CD4-positive, alpha-beta T cell treated with Interleukin-10 for 1 hour (primary cell): ENCODE measurements at places on chromosomes 4 and X.

- DNase-seq, result peak; percentile 69
Measured at GRCh38 chr4:38509551-38509950, 154.4 kb upstream of the KLF3 start.

DNA sequence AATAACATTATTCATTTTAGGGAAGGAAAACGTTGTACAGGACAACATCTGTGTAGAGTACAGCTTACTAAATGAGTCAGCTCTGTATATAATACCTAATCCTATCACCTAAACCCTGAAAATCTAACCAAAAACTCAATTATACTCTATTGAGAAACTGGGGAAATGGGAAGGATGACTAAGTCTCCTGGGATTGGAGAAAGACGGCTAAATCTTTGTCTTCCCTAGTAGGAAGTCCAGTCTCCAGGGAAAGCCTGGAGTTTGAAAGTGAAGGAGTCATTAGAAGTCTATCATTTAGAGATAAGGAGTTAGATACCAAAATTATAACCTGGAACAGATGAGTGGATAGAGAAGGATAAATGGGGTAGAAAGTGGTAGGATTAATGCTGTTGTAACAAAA is 286.5 kb downstream of the STK32B start:
- DNase-seq, result no peak

DNA sequence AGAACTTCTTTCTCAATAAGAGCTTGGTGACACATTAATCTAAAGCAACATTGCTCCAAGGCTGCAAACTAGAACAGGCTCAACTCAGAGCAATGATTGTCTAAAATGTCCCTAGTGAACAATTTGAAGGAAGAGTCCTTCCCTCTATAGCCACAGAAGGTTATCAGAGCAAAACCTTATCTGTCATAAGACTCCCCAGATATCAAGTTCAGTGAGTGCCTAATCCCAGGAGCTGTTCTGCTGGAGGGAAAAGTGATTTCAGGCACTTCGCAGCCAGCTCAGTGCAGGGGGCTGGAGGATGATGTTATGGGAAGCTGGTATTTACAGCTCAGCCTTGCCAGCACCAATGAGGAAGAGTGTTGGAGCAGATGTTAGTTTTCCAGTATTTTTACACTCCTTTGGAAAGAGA is 497.5 kb downstream of the INPP4B start:
- DNase-seq, result no peak

- DNase-seq, result no peak
Measured at GRCh38 chrX:23900220-23900797, 7.4 kb downstream of the APOO start.

- no peak for DNase-seq
Measured at GRCh38 chrX:48894891-48895290, 2.7 kb downstream of the TIMM17B start.

DNA sequence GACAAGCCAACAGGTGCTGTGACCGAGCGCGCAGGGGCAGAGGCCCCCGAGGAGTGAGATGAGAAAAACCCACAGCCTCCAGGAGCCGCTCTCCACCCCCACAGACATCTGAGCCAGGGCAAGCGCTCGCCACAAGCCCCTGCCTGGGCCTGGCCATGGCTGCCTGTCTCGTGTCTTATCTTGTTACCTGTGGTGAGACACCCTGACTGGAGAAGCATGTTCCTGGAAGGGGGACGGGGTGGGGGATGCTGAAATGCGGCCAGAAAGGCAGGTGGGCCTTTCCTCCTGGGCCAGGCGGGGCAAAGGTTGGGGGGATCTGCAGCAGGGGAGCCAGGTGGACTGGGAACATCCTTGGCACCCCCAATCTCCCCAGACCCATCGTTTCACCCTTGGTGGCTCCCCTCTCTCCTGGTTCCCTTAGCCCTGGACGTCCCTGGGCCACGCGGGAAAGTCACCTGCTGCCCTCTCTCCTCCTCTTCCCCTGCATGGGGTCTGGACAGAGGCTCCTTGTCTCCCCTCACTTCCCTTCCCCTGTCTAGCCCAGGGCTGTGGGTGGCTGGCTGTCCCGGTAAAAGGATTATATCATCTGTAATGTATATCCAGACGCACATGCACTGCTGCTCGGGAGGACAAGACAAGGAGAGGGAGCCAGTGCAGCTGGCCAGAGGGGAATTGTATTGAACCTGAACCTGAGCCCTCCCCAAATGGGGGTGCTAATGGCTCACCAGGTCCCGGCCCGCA is 8.4 kb upstream of the DUSP9 start:
- no peak for DNase-seq

GRCh38 chrX:118498351-118498750 is 2.7 kb downstream of the DOCK11 start:
- no peak for DNase-seq
